ENCODE measurements at places on chromosomes 2 and 18. TPM values are rescaled to one million over a fixed set of nuclear protein-coding genes. Genes with fewer than 3 reads are reported as not detected.

UGT1A10 gene
- total RNA-seq, result not detected

OTX1 gene
- total RNA-seq, result not detected

THSD7B gene
- total RNA-seq, result not detected

GTF2A1L gene
- not detected for total RNA-seq

ZNF24 gene
- 42.2 TPM for total RNA-seq

IMPA2 gene
- total RNA-seq, result 7.5 TPM

UGT1A4 gene
- not detected for total RNA-seq

CPS1 gene
- total RNA-seq, result 0.88 TPM

TFPI gene
- 107 TPM for total RNA-seq

KCNG3 gene
- not detected for total RNA-seq

INSIG2 gene
- total RNA-seq, result 26.8 TPM

GLI2 gene
- under 0.01 TPM for total RNA-seq

LIPG gene
- total RNA-seq, result 3.4 TPM

SOWAHC gene
- 7.7 TPM for total RNA-seq

GYPC gene
- total RNA-seq, result 275 TPM

ATP5MC3 gene
- total RNA-seq, result 66.4 TPM

CERS6 gene
- 4.7 TPM for total RNA-seq

GATA6 gene
- 0.44 TPM for total RNA-seq

NUP35 gene
- total RNA-seq, result 8.9 TPM

IL1B gene
- 0.32 TPM for total RNA-seq

REG3G gene
- not detected for total RNA-seq

GPR45 gene
- not detected for total RNA-seq

MREG gene
- 3.0 TPM for total RNA-seq

MYL12A gene
- 1,357 TPM for total RNA-seq

INHBB gene
- total RNA-seq, result 0.19 TPM

LAMA3 gene
- total RNA-seq, result 12.6 TPM

CHRND gene
- not detected for total RNA-seq

ADD2 gene
- total RNA-seq, result 4.7 TPM

SLC16A14 gene
- total RNA-seq, result 0.06 TPM

ERFE gene
- total RNA-seq, result 0.65 TPM

CELF4 gene
- total RNA-seq, result not detected

CERKL gene
- total RNA-seq, result not detected

AKAIN1 gene
- total RNA-seq, result not detected

LDLRAD4 gene
- total RNA-seq, result 24.7 TPM

DNAJC27 gene
- 1.6 TPM for total RNA-seq

LYPD1 gene
- total RNA-seq, result 3.1 TPM

NOL4 gene
- not detected for total RNA-seq

EFHD1 gene
- total RNA-seq, result 0.16 TPM

FIGN gene
- 0.31 TPM for total RNA-seq

SOS1 gene
- 11.5 TPM for total RNA-seq

IL36B gene
- not detected for total RNA-seq

HNMT gene
- total RNA-seq, result 4.4 TPM

All from bladder microvascular endothelial cell (primary cell).